Bone marrow (tissue), 2 donors: ENCODE measurements at places on chromosomes 2 and 18.

DNA sequence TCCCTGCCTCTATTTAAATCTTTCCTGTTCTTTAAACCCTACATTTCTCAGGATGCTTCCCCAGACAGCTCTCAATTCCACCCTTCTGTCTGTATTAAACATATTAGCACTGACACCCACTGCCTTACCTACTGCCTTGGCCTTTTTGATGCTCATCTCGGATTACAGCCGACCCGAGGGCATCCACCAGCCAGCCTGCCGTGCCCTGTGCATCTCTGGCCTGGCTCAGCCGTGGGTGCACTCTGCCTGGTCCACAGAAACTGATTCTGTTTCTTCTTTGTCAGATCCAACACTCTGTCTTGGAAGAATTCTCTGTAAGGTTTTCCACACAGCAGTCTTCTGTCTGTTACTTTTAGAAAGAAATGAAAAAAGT lies 27.2 kb downstream of the TANC1 start:
- no peak for DNase-seq

GRCh38 chr2:189608795-189609422 lies 28.3 kb upstream of the SLC40A1 start:
- DNase-seq, result no peak

DNA sequence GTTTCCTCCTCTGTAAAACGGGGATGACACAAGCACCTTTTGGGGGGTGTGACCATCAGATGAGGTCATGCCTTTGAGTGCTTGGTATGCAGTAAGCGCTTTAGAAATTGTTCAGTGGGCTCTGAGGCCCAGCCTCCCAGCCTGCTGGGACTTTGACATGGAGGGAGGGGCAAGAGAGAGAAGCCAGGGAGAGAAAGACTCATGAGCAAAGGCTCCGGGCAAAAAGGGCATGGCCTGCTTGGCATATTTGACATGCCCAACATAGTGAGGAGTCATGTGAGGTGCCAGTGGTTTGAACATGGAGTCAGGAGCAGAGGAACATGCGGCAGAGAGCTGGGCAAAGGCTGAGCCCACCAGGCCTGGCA lies 14.0 kb downstream of the TNS1 start:
- no peak for DNase-seq

- no peak for DNase-seq
Observed at GRCh38 chr18:39313992-39314391, 1748.4 kb upstream of the CELF4 start.

DNA sequence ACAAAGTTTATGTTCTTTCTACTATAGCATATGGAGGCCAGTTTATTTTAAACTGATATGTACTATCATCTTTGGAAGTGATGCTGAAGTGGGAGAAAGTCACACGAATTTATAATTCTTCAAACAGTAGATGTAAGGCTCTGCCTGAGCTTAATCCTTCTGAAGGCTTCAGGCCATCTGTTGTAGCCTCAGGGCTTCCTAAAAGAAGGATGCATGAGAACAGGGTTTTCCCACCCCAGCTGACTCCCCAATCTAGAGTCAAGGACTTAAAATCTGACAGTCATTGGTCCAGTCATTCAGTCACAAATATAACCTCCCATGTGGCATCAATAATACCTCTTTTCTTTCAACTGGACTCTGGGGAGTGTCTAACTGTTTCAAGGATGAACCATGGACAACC lies 330.5 kb downstream of the KCNS3 start:
- no peak for DNase-seq

DNA sequence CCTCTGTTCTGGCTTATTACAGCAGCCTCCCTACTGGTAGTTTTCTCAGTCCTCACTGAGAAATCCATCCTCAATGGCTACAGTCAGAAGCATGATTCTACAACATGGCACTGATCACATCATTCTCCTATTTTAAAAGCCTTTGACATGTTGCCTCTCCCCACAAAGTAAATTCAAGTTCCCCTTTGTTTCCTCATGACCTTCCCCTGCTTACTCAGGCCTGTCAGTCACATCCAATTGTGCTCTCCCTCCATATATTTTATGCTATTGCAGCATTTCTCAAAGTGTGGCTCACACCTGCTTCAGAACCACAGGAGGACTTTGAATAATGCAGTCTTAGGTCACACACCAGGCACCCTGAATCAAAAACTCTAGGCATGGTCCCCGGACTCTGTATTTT lies 124.6 kb downstream of the SPOPL start:
- DNase-seq, result no peak

GRCh38 chr2:203806761-203807160 lies 60.8 kb upstream of the CTLA4 start:
- DNase-seq, result no peak

GRCh38 chr2:233819884-233820773 lies 34.2 kb downstream of the HJURP start:
- DNase-seq, result no peak

DNA sequence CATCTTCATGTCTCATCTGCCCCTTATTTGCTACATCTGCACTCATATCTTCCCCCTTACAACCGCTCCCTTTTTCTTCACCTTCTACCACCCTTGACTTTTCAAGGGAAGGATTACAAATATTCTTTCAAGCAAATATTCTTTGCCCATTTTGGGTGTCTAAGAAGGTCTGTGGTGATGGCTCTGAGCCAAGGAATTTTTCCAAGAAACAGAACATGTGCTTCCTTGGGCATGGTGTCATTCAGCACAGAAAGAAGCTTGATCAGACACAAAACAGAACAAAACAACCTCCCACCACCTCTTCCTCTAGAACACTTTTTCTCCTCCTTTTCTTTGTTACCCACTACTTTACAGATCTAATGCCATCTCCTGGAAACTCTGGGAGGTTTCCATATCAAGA lies 313.7 kb downstream of the SATB2 start:
- no peak for DNase-seq

DNA sequence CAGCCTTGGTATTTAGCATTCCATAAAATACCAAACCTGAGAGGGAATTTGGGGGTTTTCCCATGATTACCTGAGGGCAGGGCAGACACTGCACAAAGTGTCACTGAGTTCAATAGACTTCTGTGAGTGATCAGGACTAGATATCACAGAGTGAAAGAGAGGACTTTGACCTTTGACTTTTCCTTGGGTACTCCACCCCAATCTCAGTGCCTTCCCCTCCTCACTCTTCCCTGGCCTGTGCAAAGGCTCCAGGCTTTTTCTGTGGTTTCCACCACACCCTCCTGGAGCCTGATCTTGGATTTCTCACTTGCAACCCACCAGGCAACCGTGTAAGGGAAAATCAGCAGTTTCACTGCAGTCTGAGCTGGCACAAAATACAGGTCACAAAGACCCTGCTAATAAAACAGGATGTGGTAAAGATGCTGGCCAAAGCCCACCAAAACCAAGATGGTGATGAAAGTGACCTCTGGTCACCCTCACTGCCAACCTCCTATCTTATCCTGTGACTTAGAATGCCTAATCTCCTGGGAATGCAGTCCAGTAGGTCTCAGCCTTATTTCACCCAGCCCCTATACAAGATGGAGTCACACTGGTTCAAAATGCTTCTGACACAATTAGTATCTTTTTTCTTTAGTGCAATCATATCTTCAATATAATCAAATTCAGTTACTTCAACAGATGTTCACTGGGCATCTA lies 64.0 kb downstream of the BOD1L2 start:
- no peak for DNase-seq

GRCh38 chr2:73979021-73979420 lies 5.7 kb upstream of the TET3 start:
- DNase-seq, result no peak

DNA sequence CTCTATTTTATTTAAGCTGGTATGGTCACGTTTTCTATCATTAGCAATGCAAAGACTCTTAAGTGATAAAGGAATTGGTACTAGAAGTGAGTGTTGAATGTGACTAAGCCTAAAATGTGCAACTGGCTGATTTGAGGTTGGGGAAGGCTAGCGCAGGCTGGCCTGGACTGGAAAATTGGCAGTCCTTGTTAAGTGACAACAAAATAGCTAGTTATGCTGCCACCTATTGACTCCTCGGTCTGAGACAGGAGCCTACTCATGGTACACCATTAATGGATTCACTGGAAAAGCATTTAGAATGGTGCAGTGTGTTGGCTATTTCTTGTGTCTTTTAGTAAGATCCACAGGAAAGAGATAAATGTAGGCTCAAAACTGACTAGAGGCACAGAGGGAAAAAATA lies 5.7 kb upstream of the WIPF1 start:
- DNase-seq, result no peak

DNA sequence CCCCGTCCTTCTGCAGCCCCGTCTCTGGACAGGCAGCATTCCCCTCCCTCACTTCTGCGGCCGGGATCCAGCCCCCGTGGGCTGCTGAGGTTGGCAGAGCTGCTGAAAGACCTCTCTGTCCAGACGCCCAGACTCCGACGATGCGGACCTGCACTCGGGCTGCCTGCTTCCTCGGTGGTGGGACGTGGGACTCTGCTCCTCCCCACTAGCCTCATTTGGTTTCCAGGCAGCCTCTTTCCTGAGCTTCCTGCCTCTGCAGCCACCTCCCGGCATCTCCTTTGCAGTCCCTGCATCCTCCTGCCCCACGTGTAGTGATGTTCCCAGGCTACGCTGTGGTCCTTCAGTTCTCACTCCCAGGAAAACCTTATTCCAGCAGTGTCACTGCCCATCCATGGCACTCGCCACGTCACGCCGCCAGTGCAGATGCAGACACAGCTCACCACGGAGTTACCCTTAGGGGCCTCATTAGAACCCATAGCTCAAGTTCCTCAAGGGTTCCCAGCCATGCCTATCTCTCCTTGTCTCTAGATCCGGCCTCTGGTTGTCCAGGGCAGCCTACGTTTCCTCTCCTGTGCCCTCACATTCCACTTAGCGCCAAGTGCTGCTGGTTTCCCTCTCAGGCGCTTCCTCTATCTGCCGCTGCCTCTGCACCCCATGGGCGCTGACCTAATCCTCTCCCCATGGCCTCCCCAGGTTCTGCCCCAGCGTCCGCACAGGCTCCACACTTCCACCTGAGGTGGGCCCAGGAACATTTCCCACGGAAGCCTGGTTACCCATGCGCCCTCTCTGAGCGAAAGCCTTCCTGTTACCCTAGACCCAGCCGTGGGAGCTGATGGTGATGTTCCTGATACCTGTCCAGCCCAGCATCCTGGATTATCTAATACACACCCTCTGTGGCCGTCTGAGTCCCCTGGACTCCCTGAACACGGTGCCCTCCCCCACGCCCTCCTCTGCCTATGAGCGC lies 318.3 kb upstream of the MYT1L start:
- no peak for DNase-seq

DNA sequence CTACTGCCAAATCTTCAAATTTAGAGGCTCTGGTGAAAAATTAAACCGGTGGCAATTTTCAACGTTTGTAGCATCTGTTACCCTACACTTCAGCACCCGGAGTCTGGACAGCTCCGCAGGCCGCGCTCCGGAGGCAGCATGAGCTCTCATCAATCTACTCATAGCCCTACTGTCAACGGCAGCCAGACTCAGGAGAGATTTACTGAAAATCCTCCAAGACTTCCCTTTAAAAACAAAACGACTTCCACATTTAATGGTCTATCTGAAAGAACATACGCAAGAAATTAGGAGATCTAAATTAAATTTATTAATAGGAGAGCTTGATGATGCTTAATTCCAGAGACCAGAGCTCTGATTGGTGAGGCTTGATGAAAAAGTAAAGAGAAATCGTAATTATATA lies 970 bp upstream of the ADCYAP1 start:
- DNase-seq, result no peak

GRCh38 chr18:297936-298335 lies 30.1 kb upstream of the THOC1 start:
- no peak for DNase-seq

DNA sequence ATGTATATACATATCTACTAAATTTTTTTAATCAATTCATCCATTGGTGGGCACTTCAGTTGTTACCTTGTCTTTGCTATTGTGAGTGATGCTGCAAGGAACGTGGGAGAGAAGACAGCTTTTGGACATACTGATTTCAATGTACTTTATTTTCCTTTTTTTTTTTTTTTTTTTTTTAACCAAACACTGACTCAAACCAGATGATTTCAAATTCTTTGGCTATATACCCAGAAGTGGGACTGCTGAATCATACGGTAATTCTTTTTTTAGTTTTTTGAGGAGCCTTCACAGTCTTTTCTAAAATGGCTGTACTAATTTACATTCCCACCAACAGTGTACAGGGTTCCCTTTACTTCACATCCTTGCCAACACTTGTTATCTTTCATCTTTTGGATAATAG lies 204.7 kb downstream of the INSIG2 start:
- no peak for DNase-seq

DNA sequence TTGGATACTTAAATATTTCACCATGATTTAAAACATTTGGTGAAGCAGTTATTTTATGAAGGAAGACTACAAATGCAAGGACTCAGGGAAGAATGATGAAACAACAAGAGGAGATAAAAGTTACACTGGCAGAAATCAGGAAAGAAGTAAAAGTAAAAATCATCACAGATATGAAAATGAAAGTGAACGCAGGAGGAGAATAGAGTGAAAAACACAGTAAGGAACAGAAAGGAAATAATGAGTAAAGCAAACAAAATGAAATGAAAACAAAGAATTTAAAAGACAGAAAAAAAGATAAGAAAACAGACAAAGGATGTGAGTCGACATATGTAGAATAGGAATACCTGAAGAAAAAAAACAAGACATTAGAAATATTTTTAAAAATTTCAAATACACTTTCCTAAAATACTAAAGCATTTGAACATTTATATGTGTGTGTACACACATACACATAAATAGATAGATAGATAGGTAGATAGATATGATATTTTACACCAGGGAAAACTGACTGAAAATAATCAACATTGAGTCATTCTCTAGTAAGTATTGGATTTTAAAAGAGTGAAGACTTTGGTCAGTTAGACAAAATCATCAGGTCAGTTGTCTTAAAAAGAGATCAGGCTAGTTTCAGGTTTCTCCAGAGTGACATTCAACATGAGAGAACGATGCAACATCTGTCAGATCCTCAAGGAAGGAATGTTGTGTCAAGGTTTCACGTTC lies 12.1 kb upstream of the KDSR start:
- DNase-seq, result no peak

DNA sequence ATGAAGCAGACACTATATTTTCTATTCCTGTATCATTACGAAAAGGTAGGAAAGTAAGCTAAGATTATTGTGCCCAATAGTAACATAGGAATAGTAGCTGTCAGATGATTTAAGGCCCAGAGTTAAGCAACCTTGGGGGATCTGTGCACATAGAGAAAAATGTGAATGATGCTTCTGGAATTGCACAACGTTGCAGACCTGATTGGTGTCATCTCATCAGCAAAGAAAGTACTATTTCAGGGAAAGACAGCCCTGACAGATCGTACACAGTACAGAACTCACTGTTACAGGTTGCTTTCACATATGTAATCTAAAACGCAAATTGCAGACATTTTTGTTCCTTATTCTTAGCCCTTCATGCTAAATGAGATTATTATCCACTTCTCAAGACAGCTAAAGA lies 535.9 kb downstream of the TRIB2 start:
- no peak for DNase-seq

- no peak for DNase-seq
Observed at GRCh38 chr18:26436176-26437051, 111.9 kb downstream of the KCTD1 start.

- DNase-seq, result no peak
Observed at GRCh38 chr18:32389858-32390257, 80.8 kb downstream of the GAREM1 start.

DNA sequence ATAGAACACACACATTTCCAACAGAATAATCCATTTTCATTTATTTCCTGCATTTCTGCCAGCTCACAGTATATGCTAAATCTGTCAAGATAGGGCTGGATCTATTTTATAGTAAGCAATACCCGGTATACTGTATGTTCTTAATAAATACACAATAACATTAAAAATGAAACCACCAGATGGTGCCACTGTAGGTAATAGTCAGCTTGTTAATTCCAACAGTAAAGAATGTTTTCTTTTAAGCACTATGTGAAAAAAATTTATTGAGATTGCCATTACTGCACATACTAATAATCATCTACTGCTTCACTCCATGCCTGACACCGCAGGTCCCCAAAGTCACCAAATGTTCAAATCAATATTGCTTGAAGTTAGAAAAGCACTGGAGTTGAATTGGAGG lies 131.5 kb upstream of the PGAP1 start:
- no peak for DNase-seq
